KG1 (cell line): ENCODE measurements at places on chromosomes 7 and 10.

DNA sequence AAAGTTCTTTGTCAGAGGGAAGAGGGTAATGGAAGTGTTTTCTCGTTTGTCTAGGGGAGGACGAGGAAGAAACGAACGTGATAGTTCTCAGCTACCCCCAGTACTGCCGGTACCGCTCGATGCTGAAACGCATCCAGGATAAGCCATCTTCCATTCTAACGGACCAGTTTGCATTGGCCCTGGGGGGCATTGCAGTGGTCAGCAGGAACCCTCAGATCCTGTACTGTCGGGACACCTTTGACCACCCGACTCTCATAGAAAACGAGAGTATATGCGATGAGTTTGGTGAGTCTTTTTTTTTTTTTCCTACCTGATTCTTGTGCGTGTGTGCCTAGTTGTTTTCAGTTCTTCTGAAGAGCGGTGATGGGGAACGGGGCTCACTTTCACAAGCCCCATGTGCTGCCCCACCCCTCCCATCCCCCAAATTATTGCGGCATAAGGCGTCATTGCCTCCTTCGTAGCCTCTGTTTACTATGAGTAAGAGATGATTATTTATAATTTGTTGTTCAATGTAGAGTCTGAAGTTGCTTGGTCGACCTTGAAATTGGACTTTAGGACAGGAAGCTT, 98.6 kb downstream of the ARID5B start:
- DNase-seq: no peak

DNA sequence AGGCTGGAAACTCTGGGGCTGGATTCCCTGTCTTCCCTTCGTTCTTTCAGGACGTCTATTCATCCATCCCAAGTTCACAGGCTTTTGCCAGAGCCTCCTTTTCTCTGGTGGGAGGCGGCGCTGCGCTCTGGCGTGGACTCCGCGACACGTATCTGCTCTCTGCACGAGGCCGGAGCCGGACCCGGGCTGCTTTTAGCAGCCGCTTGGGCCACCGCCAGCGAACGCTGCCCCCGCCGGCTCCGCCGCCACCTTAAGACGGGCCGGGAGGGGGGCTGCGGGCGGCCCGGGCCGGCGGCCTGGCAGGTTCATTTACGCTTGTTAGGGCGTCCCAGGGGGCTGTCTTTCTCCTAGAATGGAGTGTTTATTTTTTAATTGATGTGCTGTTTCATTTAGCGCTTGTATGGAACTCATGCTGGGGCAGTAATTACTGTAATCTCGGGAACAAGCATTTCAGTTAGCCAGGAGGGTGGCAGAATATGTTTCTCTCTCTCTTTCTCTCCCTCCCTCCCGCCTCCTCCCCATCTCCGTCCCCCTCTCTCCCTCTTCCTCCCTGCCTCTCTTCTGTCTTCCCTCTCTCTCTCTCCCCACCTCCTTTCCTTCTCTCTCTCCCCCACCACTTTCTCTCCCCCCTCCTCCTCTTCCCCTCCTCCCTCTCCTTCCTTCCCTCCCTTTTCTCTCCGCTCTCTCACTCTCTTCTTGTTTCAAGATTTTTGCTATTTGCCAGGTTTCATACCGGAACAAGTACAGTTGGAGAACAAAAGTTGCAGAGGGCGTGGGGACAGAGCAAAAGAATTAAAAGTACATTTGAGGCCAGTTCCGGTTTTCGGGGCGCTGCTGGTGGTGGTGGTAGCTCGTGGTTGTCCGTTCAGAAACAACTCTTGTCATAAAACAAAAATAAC, 1.3 kb upstream of the FZD8 start:
- no peak for DNase-seq

DNA sequence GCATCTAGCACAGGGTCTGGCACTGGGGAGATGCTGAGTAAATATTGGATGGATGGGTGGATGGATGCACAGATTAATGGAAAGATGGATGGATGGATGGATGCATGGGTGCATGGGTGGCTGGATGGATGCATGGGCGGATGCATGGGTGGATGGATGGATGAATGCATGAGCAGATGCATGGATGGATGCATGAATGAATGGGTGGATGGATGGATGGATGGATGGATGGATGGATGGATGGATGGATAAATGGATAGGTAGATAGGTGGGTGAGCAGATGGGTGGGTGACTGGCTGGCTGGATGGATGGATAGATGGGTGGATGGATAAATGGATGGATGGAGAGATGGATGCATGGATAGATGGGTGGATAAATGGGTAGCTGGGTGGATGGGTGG, 5.7 kb downstream of the PAX4 start:
- DNase-seq: no peak

- no peak for DNase-seq
Observed at GRCh38 chr10:94571528-94571927, 25.9 kb downstream of the HELLS start.

DNA sequence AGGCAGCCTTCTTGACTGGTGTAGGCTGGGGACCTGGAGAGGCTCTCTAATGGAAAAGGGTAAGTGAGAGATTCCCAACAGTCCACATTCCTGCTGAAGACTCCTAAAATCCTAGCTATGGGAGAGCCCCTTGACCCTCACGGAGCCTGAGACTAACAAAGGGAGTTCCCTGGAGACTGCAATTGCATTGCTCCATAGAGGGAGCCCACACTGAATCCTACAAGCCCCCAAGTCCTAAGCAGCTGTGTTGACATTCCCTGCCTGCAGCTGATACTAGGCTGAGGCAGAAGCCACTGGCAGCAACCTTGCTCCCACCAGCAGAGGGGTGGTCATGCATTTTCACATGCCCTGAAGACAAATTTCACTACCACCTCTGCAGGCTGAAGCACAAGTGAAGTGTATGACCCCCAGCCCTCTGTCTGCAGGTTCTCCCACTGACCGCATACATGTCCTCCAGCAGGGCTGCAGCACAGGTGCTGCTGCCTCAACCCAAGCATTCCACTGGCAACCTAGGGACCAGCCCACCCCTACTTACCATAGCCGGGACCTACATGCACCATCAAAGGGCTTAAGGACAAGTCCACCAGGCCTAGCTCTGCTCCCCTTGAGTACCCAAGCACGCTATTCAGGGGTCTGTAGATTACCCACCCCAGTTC, 130.3 kb upstream of the SLC13A1 start:
- no peak for DNase-seq

DNA sequence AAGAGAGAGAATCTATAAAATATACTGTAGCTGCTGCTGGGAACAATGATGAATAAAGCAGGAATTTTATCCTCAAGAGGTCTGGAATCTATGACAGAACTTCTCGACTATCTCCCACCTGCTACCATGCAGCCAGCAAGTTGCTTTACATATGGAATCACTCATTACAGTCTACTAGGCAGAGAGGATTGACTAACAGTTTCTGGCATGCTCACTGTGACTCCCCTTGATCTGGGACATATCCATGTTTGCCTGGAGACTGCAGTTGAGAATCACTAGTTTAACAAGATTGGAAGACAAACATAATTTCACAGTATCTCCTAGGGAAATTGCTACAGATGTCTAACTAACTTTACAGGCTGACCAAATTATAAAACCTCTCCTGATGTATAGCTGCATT, 13.3 kb downstream of the GPR37 start:
- DNase-seq: no peak

DNA sequence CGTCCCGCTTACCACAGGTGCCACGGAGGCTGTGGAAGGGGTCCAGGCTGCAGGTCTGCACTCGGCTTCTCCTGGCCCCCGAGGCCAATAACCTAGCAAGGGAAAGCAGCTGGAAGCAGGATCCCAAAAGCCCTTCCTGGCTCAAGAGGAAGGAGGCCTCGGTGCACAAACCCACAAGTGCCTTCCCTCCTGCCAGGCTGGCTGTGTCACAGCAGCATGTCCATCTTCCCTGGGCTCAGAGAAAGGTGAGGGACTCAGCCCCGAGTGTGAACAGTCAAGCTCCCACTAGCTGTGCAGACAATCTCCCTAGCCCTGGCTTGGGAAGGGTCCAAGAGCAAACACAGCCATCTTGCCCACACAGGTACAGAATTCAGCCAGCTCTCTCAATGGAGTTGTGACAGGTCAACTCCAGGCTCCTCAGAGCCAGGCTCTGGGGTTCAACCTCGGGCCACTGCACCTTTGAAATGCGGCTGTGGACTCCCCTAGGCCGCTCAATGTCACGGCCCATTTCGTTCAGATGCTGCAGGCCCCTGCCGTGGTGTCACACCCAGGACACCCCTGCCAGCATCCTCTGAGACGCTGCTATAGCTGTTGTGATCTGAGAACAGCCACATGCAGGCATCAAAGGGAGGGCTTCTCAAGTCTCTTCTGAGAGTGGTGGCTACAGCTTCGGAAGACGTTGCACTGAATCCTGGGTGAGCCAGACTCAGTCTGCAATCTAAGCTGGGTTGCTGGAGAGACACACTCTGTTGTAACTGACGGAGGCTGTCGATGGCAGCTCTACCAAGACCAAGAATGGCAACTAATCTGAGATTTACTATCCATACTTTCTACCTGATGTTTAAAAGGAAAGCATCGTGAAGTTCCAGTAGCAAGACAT, 137.9 kb downstream of the DIP2C start:
- no peak for DNase-seq

GRCh38 chr10:23094786-23095403, 484 bp upstream of the MSRB2 start:
- DNase-seq: no peak

GRCh38 chr10:77253556-77254064, 384.0 kb downstream of the KCNMA1 start:
- DNase-seq: no peak

DNA sequence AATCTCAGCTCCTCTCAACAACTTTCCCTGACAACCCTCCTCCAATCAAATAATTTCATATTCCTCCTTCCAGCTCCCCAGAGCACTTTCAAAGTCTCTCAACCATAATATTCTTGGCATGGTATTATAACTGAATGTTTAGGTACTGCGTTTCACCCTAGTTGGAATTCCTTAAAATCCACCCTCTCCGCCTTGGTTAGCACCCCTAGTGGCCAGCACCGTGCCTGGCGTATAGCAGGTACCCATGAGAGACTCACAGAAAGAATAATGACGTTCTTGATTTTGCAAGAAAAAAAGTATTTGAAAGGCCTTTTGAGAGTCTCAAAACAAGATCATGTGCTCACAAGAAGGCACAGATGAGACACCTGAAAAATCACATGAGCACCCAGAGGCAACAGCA, 50.9 kb downstream of the GLI3 start:
- no peak for DNase-seq

DNA sequence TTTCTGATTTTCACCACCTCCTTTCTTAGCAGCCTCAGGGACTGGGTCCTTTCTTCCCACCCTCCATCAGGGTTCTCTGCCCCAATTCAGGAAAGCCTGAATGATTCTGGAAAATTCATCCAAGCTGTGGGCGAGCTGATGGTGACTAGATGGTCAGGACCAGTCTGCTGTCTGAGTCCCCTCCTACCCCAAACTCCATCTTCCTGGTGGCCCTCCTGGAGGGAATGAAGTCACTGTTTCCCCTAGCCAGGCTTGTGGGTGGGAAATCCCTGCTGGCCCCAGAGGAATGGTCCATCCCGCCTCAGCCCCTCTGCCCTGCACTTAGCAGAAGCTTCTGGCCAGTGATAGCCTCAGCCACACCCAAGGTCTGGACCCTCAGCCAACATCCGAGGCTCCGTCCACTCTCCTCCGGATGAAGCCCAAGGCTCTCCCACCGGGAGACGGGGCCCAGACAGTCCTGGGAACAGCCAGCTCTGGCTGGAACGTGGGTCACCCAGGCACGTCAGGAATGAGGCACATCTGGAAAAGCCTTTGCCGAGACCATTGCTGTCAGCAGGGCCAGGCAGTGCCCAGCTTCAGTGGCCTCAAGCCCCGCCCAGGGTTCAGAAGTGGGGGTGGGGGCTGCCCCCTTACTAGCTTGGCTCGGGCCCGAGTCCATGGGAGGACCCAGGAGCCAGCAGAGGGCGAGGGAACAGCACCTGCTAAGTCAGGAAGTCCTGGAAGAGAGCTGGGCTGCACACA, 4.0 kb upstream of the AQP1 start:
- no peak for DNase-seq

GRCh38 chr7:110373416-110373815, 717.5 kb upstream of the LRRN3 start:
- DNase-seq: no peak

DNA sequence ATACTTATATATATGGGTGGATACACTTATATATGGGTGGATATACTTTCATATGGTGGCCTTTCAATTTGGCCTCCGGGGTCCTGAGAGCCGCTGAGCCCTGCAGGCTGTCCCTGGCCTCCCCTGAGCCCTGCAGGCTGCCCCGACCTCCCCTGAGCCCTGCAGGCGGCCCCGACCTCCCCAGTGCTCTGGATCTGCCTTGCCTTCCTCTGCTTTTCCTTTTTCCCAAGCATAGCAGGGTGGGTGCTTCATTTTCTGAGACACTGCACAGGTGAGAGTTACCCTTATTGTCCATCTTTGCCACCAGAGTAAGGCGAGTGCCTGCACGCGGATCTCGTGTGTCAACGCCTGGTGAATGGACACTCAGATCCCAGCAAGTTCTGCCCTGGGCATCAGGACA, 106.6 kb downstream of the VIPR2 start:
- no peak for DNase-seq

- no peak for DNase-seq
Observed at GRCh38 chr7:84529480-84530205, 335.1 kb upstream of the SEMA3A start.

GRCh38 chr7:80309971-80310549, 175.4 kb downstream of the GNAI1 start:
- DNase-seq: no peak

DNA sequence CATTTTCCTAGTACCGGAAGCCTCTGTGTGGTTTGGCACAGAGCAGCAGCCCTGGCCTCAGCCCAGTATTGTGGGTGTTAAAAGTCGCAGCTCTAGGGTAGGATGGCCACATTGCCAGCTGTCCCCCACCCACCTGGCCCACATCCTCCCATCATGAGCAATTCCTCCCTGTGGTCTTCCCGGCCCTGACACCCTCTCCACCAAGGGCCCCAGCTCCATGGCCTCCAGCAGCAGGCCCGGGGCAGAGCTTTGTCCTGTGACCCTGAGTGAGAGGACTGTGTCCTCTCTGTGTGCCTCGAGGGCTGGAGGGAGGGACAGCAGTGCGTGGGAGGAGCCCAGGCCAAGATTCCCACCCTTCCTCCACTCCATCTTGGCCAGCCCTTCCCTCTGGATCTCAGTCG, 93.7 kb downstream of the MYL10 start:
- no peak for DNase-seq

GRCh38 chr7:149823631-149824199, 14.5 kb upstream of the ZNF862 start:
- no peak for DNase-seq

- DNase-seq: no peak
Observed at GRCh38 chr7:98993024-98993897, 114.9 kb downstream of the TRRAP start.

DNA sequence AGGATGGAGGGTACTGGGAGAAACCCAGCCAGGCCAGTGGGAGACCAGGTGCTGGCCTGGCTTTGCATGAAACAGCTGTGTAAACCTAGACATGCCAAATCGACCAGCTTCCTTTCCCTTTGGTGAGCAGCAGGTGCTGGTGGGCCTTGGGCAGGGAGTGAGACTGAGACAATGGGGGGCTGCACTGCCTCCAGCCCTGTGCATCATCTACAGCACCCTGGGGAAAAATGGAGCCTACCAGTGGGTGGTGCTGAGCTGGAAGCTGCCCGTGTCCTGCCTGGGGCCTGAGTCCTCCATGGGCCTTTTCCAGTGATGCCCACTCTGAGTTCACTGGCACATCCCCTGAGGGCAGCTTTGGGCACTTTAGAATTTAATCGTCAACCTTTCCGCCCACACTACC, 19.2 kb upstream of the DDC start:
- no peak for DNase-seq

- DNase-seq: no peak
Observed at GRCh38 chr10:132404911-132405462, 8.0 kb downstream of the PWWP2B start.
